ENCODE measurements at places on chromosomes 6 and 20. TPM values are rescaled to one million over a fixed set of nuclear protein-coding genes. Genes with fewer than 3 reads are reported as not detected.

ASIP gene
- polyA plus RNA-seq = 3.3 TPM

LPA gene
- polyA plus RNA-seq = 0.51 TPM

PSMB9 gene
- polyA plus RNA-seq = 3.3 TPM

THBD gene
- polyA plus RNA-seq = 79.6 TPM

CLVS2 gene
- polyA plus RNA-seq = not detected

LY6G6C gene
- 0.39 TPM for polyA plus RNA-seq

IFNGR1 gene
- 83.6 TPM for polyA plus RNA-seq

IL20RA gene
- 0.52 TPM for polyA plus RNA-seq

SFTA2 gene
- polyA plus RNA-seq = 9.5 TPM

PNLDC1 gene
- 0.11 TPM for polyA plus RNA-seq

SEL1L2 gene
- polyA plus RNA-seq = not detected

BTN1A1 gene
- 0.15 TPM for polyA plus RNA-seq

MKKS gene
- polyA plus RNA-seq = 15.0 TPM

LYRM4 gene
- 20.5 TPM for polyA plus RNA-seq

NT5E gene
- 2.0 TPM for polyA plus RNA-seq

CGA gene
- polyA plus RNA-seq = 5.4 TPM

MUC21 gene
- not detected for polyA plus RNA-seq

CTAGE9 gene
- not detected for polyA plus RNA-seq

SOX18 gene
- polyA plus RNA-seq = 2.0 TPM

PRR18 gene
- polyA plus RNA-seq = 1.5 TPM

FANCE gene
- 3.7 TPM for polyA plus RNA-seq

SAPCD1 gene
- 2.0 TPM for polyA plus RNA-seq

KIF6 gene
- polyA plus RNA-seq = 2.2 TPM

POLR3F gene
- 9.1 TPM for polyA plus RNA-seq

TMEM244 gene
- polyA plus RNA-seq = not detected

SRC gene
- 56.4 TPM for polyA plus RNA-seq

B3GAT2 gene
- polyA plus RNA-seq = 0.88 TPM

SNRPB gene
- 213 TPM for polyA plus RNA-seq

OR2J1 gene
- not detected for polyA plus RNA-seq

SUPT3H gene
- 8.9 TPM for polyA plus RNA-seq

CBLN4 gene
- polyA plus RNA-seq = 1.6 TPM

C2 gene
- polyA plus RNA-seq = 41.1 TPM

PACSIN1 gene
- 0.33 TPM for polyA plus RNA-seq

ELOVL2 gene
- polyA plus RNA-seq = 13.9 TPM

PNPLA1 gene
- polyA plus RNA-seq = 0.48 TPM

All from hepatocyte (in vitro differentiated cells).